ENCODE measurements at places on chromosomes 11 and 22.
A peak's percentile ranks its signal among the peaks of the same experiment; 100 is the strongest.

DNA sequence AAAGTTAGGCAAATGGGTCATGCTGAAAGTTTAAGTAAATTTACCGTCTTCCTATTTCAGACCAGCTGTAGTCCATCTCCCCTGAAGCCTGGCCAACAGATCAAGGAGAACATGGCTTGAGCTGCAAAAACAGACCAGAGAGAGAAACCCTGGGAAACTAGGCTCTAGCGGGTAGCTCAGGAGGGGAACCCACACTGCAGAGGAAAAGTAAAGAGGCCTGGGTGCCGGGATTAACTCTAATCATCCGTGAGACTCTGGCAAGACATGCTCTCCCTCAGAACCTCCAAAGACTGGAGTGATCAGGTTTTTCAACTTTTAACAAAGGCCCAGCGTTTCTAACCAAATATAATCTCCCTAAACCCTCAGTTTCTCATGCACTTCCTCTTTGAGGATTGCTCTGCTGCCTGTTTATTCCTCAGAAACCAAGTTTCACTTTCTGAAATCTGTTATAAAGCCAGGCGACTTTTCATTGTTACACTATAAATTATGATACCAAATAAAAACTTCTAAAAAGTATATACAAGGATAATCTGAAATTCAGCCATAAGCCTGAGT, 67.5 kb downstream of the GAB2 start:
- H3K27me3 ChIP-seq: no peaks in the 10 kb centered on the region
- no peak for DNase-seq
- no peak overlapping the region for H3K4me3 ChIP-seq
- peaks cover 15% of the 10 kb centered on the region for H3K4me1 ChIP-seq
- peak overlapping the region; percentile 73 for H3K27ac ChIP-seq

GRCh38 chr11:19792510-19792909, 79.9 kb downstream of the NAV2 start:
- H3K4me3 ChIP-seq: no peak overlapping the region
- DNase-seq: no peak
- peaks cover 70% of the 10 kb centered on the region for H3K4me1 ChIP-seq
- H3K27ac ChIP-seq: peak overlapping the region; percentile 19

DNA sequence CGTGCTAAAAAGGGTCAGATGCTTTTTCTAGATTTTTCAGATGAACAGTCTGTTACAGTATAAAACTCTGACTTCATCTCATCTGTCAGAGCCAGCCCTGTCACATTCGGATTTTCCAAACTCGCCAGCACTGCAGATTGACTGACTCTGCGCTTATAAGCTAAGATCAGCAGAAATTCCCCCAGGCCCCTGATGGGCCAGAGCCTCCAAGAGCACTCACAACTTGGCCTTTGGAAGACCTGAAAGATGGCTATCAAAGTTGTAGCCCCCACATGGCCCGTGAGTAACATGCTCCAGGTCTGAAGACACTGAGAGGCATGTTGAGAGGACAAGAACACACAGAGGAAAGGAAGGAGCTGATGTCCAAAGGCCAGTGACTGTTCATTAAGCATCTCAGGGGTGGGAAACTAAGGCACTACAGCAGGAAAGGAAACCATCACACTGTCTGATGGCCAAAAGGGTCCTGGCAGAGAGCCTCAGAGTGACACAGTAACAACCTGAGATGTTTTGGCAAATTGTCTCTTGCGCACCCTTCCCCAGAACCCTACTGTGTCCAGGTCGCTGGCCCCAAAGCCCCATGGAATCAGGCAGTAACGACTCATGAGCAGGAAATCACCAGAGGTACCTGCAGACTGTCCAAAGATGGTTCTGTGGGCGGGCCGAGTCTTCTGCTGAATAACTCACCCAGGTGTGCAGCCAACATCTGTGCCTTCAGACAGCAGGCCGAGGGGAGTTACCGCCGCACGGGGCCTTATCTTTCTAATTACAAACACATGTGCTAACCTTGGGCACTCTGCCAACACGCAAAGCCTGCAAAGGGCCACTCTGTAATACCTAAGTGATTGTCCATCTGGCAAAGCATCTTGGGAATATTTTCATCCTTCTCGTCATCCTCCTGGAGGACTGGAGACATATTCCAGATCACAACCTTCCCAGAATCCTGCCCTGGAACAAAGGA, 23.6 kb downstream of the HIRA start:
- H3K4me3 ChIP-seq: no peak overlapping the region
- H3K27ac ChIP-seq: no peak overlapping the region
- peaks cover 35% of the 10 kb centered on the region for H3K36me3 ChIP-seq
- no peaks in the 10 kb centered on the region for H3K27me3 ChIP-seq
- H3K4me1 ChIP-seq: 0 out of 2 replicates have a peak, but pooled peaks cover 2% of the 10 kb centered on the region

GRCh38 chr11:116862951-116863350, 25.5 kb upstream of the APOA1 start:
- DNase-seq: no peak
- H3K36me3 ChIP-seq: peaks cover 46% of the 10 kb centered on the region
- H3K27ac ChIP-seq: no peak overlapping the region
- H3K4me3 ChIP-seq: no peak overlapping the region

- H3K27ac ChIP-seq: no peak overlapping the region
- peaks cover 3% of the 10 kb centered on the region for H3K4me1 ChIP-seq
- no peak overlapping the region for H3K4me3 ChIP-seq
- no peaks in the 10 kb centered on the region for H3K27me3 ChIP-seq
- H3K36me3 ChIP-seq: no peaks in the 10 kb centered on the region
These were observed 190.6 kb downstream of the GUCY1A2 start for GRCh38 chr11:106827687-106828086.

GRCh38 chr11:117932947-117933346, 3.7 kb upstream of the TMPRSS13 start:
- H3K27me3 ChIP-seq: peaks cover 4% of the 10 kb centered on the region
- DNase-seq: no peak
- no peaks in the 10 kb centered on the region for H3K36me3 ChIP-seq
- no peak overlapping the region for H3K4me3 ChIP-seq

- DNase-seq: no peak
- H3K27ac ChIP-seq: no peak overlapping the region
- H3K36me3 ChIP-seq: no peaks in the 10 kb centered on the region
- peaks cover 75% of the 10 kb centered on the region for H3K4me1 ChIP-seq
- peak overlapping the region; percentile 78 for H3K4me3 ChIP-seq
These were observed 1.4 kb downstream of the SLC17A6 start for GRCh38 chr11:22339611-22340010.

- no peak for DNase-seq
- no peaks in the 10 kb centered on the region for H3K27me3 ChIP-seq
- no peaks in the 10 kb centered on the region for H3K4me1 ChIP-seq
- H3K4me3 ChIP-seq: no peak overlapping the region
These were observed 121.6 kb downstream of the PAX6 start for GRCh38 chr11:31689559-31689958.

DNA sequence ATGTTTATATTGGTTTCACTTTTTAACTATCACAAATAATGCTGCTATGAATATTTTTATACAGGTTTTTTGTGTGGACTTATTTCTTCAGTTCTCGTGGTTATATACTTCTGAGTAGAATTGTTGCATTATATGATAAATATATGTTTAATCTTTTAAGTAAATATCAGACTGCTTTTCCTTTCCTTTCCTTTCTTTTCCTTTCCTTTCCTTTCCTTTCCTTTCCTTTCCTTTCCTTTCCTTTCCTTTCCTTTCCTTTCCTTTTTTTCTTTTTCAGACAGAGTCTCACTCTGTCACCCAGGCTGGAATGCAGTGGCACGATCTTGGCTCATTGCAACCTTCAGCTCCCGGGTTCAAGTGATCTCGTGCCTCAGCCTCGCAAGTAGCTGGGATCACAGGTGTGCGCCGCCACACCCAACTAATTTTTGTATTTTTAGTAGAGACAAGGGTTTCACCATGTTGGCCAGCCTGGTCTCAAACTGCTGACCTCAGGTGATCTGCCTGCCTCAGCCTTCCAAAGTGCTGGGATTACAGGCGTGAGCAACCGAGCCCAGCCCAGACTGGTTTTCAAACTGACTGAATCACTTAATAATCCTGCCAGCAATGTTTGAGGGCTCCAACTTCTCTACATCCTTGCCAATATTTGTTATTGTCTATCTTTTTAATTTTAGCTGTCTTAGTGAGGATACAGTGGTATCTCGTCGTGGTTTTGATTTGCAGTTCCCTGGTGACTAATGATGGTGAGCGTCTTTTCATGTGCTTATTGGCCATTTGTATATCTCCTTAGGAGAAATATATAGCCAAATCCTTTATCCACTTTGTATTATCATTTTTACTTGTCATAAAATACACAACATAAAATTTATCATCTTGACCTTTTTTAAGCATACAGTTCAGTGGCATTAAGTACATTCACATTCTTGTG, 21.9 kb downstream of the HTR3B start:
- no peak for DNase-seq
- H3K36me3 ChIP-seq: no peaks in the 10 kb centered on the region
- H3K27ac ChIP-seq: no peak overlapping the region

DNA sequence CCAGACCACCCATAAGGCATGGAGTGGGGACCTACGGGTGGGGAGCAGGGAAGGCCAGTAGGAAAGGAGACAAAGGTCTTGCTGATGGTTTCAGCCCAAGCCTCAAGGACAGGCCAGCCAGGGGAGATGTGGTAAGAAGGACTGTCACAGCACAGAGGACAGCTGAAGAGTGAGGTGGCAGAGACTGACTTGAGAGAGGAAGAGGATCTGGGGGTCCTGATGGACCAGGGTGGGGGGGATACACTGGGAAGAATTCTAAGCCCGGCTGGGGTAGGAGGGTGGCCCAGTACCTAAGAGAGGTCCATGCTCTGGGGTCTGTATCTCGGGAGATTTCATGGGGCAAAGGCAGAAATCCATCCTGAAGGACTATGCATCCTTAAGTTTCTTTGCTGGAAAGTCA, 66.1 kb upstream of the THY1 start:
- no peaks in the 10 kb centered on the region for H3K36me3 ChIP-seq
- H3K27me3 ChIP-seq: no peaks in the 10 kb centered on the region
- H3K27ac ChIP-seq: peak overlapping the region; percentile 5

DNA sequence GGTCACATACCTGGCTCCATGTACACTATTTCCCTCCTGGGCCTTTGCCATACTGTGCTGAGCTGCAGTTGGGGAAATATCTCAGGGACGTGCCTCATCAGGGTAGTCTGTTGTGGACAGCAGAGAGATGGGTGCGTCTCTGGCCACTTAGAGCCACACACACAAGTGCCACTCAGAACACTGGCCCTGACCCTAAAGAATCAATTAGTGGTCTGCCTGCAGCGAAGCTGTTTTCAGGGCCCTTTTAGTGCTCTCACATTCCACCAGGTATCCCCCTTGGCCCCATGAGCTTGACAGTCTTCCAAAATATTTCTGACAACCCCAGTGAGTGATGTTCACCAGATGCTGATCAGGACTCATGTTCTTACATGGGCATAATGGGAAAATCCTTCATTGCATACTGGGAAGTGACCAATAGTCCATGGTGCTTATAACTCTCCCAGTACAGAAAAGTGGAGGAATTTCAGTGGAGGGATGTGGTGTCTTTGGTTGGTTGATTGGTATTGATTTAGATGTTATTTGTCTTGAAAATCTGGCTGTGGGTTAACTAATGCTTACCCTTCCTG, 66.1 kb downstream of the ME3 start:
- no peak overlapping the region for H3K4me3 ChIP-seq
- no peaks in the 10 kb centered on the region for H3K27me3 ChIP-seq
- H3K36me3 ChIP-seq: no peaks in the 10 kb centered on the region
- peak overlapping the region; percentile 64 for H3K27ac ChIP-seq

GRCh38 chr11:68052137-68052873, 13.5 kb downstream of the TCIRG1 start:
- H3K27me3 ChIP-seq: no peaks in the 10 kb centered on the region
- DNase-seq: no peak
- peaks cover 6% of the 10 kb centered on the region for H3K4me1 ChIP-seq
- H3K4me3 ChIP-seq: no peak overlapping the region

DNA sequence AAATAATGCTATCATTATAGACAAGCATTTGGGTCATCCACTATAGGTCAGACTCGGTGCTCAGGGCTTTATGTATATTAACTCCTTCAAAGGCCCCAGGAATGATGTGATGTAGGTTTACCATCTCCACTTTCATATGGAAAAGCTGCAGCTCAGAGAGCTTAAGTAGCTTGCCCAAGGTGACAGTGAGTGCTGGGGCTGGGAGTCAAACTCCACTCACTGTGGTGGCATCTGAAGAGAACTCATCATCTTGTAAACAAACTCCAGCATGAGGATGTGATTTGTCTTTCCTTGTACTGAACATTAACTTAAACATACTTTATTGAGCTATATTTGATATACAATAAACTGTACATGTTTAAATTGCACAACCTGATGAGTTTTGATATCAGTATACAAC, 25.4 kb downstream of the TENM4 start:
- no peak overlapping the region for H3K4me3 ChIP-seq
- H3K36me3 ChIP-seq: peaks cover 12% of the 10 kb centered on the region
- DNase-seq: no peak
- H3K4me1 ChIP-seq: peaks cover 12% of the 10 kb centered on the region

DNA sequence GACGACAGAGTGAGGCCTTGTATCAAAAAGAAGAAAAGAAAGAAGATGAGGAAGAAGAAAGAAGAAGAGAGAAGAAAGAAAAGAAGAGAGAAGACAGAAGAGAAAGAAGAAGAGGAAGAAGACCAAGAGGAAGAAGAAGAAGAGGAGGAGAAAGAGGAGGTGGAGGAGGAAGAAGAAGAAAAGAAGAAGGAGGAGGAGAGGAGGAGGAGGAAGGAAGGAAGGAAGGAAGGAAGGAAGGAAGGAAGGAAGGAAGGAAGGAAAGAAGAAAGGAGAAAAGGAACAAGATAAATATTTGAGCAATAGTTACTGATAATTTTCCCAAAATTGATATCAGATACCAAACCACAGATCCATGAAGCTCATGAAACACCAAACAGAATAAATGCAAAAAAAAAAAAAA, 169.7 kb upstream of the TMEM45B start:
- no peak for DNase-seq
- no peaks in the 10 kb centered on the region for H3K36me3 ChIP-seq
- no peak overlapping the region for H3K4me3 ChIP-seq
- H3K27me3 ChIP-seq: no peaks in the 10 kb centered on the region
- peaks cover 5% of the 10 kb centered on the region for H3K4me1 ChIP-seq
- no peak overlapping the region for H3K27ac ChIP-seq

- H3K36me3 ChIP-seq: no peaks in the 10 kb centered on the region
- no peak for DNase-seq
These were observed 151.6 kb upstream of the NAV2 start for GRCh38 chr11:19561011-19561410.

Data from WTC11 (cell line).